ENCODE measurements at places on chromosomes 5 and 9.

GRCh38 chr5:134124289-134125038, 10.0 kb downstream of the TCF7 start:
- DNase-seq: no peak

DNA sequence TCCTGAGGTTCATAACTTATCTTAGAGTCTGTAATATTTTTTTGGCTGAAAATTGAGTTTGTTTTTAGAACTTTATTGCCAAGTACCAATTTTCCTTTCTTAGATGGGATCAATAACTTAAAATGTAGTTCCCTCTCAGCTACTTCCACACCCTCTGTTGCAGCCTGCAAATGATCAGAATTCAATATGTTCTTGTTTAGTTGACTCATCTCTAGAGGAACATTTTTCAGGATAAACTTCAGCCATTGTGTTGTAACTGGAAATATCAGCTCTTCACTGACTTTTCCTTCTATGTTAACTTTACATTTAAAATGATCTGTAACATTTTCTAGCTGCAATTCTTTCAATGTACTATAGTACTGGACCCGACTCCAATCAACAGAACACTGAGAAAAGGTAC, 115.7 kb downstream of the ESM1 start:
- no peak for DNase-seq

DNA sequence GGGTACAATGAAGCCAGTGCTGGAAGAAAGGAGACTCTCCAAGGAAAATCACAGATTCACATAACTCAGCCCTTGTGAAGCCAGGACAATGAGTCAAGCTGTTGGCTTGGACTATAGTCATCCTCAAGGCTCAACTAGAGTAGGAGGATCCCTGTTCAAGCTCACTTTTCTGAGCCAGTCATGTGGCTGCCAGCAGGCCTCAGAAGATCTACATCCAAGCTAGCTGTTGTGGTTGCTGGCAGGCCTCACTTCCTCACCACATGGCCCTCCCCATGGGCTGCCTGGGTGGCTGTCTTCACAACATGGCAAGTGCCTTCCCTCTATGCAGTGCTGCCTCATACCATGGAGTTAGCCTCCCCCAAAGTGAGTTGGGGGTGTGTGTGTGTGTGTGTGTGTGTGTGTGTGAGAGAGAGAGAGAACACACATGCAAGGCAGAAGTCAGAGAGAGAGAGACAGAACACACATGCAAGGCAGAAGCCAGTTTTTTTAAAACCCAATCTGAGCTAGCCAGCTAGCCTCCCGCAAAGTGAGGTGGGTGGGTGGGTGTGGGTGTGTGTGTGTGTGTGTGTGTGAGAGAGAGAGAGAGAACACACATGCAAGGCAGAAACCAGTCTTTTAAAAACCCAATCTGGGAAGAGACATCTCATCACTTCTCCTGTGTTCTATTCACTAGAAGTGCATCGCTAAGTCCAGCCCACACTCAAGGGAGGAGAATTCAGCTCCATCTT, 17.1 kb downstream of the SCAI start:
- DNase-seq: peak; percentile 84

DNA sequence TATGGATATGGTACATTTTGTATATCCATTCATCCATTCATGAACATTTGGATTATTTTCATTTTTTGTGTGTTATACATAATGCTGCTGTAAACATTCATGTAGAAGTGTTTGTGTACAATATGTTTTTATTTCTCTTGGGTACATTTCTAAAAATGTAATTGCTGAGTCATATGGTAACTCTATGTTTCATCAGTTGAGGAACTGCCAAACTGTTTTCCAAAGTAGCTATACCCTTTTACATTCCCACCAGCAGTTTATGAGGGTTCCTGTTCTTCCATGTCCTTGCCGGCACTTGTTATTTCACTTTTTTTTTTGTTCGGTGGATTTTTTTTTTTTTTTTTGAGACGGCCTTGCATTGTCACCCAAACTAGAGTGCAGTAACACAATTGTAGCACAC, 54.0 kb upstream of the MCCC2 start:
- DNase-seq: no peak

GRCh38 chr5:156618601-156619000, 231.5 kb upstream of the PPP1R2B start:
- no peak for DNase-seq

DNA sequence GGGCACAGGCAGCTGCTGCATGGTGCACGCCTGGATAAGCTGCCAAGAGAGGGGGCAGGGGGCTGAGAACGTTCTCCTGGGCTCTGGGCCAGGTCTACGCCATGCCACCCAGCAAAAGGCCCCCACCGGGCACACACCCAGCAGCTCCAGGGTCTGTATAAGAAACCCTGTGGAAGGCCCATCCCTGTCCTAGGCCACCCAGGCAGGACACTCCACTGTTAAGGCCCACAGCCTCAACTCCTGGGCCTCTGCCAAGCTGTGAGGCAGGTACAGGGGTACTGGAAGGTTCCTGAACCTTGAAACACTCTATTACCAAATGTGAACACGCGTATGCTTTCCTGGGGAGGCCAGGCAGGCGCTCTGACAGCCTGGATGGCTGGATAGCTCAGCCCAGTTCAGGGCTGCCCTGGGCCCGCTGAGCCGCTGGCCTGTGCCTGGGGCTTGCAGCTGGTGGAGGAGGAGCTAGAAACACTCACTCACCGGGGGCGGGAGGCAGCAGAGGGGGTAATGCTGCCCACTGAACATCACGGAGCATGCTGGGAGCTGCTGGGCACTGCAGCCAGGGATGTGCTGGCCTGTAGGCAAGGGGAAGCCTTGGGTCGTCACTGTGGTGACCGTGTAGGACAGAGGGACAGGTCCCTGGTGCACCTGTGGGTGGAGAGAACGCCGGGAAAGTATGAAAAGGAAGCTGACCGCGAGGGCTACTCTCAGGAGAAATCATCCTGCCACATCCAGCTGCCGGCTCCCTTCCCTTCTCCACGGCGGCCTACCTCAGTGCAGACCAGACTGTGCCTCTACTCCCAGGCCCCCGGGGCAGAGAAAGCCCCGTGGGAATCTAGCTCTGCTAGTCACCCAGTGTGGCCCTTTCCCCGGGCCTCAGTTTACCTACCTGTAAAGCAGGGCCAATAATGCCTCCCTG, 6.0 kb downstream of the RNF44 start:
- peak; percentile 39 for DNase-seq

GRCh38 chr5:150765799-150766169, 7.0 kb upstream of the DCTN4 start:
- DNase-seq: no peak

- no peak for DNase-seq
Observed at GRCh38 chr5:17228821-17229291, 11.4 kb downstream of the BASP1 start.

DNA sequence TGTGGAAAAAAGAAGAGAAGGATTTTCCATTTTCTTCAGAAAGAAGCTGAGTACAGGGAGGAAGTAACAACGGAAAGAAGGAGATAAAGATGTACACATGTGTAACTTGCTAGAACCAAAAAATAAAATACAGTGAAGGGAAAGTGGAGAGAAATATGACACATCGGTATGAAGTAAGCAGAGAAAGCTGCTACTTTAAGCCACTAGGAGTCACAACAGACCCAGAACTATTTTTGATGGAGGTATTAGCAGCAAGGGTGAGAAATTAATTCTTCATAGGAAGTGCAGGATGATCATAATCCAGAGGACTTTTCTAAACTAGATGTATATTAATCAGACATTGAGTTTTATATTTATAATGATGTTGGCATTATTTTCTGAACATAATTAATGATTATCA, 88.5 kb downstream of the FAM174A start:
- no peak for DNase-seq

DNA sequence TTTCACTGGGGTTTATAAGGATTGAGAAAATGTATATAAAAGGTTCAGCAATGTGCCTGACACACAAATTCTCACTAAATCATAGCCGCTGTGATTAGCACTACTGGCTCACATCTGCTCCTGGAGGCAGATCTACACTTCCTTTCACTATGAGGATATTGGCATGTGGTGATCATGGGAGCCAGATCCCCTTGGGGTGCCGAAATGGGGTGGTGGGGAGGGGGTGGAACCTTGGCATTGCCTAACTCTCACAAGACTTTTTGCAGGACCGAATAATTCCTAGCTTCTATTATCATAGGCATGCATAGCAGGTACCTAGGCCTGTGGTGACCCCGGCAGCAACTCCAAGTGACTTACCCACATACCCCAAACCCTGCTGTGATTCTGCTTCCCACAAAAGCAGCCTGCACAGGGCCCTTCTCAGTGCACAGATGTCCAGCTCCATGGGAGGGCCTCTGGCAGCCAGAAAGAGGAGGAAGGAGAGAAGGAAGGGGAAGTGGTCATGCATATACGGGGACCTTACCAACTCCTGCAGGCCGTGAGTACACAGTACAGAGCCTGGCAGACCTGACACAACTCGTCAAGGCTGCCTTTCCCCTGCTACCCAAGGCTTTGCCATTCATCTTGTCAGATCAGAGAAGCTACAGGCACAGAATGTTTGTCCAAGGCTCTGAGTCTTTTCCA, 61.3 kb upstream of the IQGAP2 start:
- DNase-seq: no peak

DNA sequence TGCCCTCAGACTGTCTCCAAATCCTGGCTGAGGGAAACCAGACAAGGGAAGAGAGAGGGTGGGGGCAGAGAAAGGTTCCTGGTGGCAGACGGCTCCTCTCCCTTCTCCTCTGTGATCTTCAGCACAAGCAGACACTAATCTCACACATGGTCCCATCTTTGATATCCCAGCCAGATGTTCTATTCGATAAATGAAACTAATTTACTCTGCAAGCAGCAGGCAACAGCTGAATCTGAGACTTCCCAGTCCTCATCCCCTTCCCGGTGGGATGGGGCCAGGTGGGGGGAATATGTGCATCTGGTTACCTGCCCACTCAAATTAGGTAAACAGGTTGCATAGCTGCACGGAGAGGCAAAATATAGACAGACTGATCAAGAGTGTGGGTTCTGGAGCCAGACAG, 208.9 kb upstream of the PANK3 start:
- no peak for DNase-seq

- DNase-seq: no peak
Observed at GRCh38 chr5:88045931-88046461, 222.6 kb downstream of the TMEM161B start.

DNA sequence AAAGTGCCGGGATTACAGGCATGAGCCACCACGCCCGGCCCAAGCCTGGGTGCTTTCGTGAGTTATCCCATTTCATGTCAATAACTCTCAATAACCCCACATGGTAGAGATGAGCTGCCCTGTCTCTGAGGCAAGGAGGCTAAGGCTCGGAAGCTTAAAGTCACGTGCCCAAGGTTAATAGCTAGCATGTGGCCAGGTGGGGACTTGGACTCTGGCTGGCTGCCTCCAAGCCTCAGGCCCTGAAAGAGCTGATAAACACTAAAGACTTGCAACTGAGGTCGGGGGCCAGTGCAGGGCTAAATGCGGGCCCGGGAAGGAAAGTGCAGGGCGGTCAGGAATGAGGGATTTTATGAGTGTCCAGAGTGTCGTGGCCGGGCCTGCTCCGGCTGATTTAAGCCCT, 30.9 kb upstream of the BARHL1 start:
- no peak for DNase-seq

- DNase-seq: no peak
Observed at GRCh38 chr5:158640593-158640980, 459.1 kb downstream of the EBF1 start.

GRCh38 chr9:128216781-128217553, 13.8 kb downstream of the DNM1 start:
- no peak for DNase-seq

- DNase-seq: no peak
Observed at GRCh38 chr5:170307575-170308465, 10.2 kb upstream of the LCP2 start.

- DNase-seq: no peak
Observed at GRCh38 chr5:139651043-139651834, 3.1 kb downstream of the CXXC5 start.

DNA sequence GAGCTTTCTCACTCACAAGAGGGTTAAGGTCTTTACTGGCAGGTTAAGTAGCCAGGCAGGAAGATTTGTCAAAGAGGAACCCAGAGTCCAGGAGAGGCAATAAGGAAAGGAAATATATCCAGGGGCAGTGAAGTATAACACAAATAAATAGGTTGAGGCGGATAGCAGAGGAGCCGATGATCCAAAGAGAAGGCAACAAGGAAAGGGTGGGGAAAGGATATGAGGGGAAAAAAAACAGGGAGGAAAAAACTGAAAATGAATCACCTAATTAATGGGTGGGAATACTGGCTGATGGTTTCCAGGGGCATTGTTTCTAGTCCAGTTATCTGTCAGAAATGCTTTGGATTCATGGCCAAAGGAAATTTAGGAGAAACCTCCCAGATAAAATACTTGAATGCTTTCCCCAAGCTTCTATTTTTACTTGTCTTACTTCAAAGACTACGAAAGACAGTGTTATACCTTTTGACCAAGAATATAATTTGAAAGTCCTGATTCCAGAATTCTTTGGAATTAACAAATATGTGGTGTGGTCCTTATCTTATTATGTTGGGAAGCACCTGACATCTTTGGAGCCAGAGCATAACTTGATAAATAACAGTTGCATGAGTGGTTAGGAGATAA, 146.5 kb downstream of the AOPEP start:
- DNase-seq: no peak

- no peak for DNase-seq
Observed at GRCh38 chr5:111124793-111125192, 32.6 kb downstream of the WDR36 start.

- no peak for DNase-seq
Observed at GRCh38 chr5:38316544-38317224, 58.3 kb downstream of the EGFLAM start.

DNA sequence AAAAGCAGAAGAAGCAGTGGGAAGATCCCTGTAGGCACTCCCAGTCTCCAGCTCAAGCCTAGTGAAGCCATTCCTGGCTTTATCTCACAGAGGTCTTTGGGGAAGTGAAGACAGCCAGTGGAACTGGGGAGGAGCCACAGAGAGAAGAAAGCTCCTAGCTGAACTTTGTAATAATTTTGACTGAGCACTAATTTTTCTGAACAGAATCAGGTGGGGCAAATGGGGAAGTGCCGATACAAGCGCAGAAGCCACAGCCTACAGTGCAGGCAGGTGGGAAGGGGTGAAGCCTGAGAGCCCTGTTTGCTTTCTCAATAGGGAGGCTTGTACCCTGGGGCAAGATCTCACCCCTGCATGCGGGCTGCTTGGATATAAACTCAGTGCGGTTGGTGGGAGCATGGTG, 48.4 kb upstream of the SNAPC3 start:
- DNase-seq: no peak

DNA sequence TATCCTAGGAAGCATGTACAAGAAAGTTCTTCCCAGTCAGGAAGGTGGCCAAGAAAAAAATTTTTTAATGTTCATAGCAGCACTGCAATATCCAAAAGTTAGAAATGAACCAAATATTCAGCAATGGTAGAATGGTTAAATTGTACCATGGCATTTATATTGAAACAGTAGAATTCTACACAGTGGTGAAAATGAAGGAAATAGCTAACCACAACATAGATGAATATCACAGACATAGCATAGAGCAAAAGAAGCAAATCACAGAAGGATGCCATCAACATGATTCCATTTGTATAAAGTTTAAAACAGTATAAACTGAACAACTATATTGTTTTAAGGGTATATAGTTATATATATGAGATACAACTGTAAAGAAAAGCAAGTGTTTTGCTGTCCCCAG, 10.7 kb upstream of the ANKDD1B start:
- DNase-seq: peak; percentile 5

GRCh38 chr5:137688210-137688840, 47.6 kb downstream of the KLHL3 start:
- no peak for DNase-seq

- no peak for DNase-seq
Observed at GRCh38 chr5:146076455-146076854, 28.9 kb downstream of the PLAC8L1 start.

GRCh38 chr5:172175263-172175719, 12.7 kb downstream of the STK10 start:
- DNase-seq: peak; percentile 86
